ENCODE measurements at places on chromosomes 6 and 20. TPM values are rescaled to one million over a fixed set of nuclear protein-coding genes. Genes with fewer than 3 reads are reported as not detected.

The GATA5 gene
- 0.19 TPM for total RNA-seq

The COL19A1 gene
- not detected for total RNA-seq

The LST1 gene
- total RNA-seq: 23.8 TPM

The MPIG6B gene
- not detected for total RNA-seq

The MDC1 gene
- 19.8 TPM for total RNA-seq

The OXT gene
- 1.5 TPM for total RNA-seq

The SPAG4 gene
- 2.2 TPM for total RNA-seq

The GPLD1 gene
- 11.0 TPM for total RNA-seq

The LPIN3 gene
- 49.8 TPM for total RNA-seq

The PPP1R18 gene
- total RNA-seq: 87.0 TPM

The CLIC5 gene
- total RNA-seq: 8.2 TPM

The PROCR gene
- total RNA-seq: 103 TPM

The KCNB1 gene
- 43.0 TPM for total RNA-seq

The AVP gene
- total RNA-seq: 0.96 TPM

The C20orf202 gene
- 0.32 TPM for total RNA-seq

The RALY gene
- total RNA-seq: 92.4 TPM

The LY6G6D gene
- not detected for total RNA-seq

The CAP2 gene
- 9.3 TPM for total RNA-seq

The FAM83B gene
- not detected for total RNA-seq

The FAM217A gene
- not detected for total RNA-seq

The UNC5CL gene
- total RNA-seq: 0.48 TPM

The TBXT gene
- total RNA-seq: not detected

The THBS2 gene
- total RNA-seq: 270 TPM

The HLA-DOB gene
- total RNA-seq: not detected

The SNAP91 gene
- total RNA-seq: 0.48 TPM

The BHLHE23 gene
- total RNA-seq: not detected

The ZBTB22 gene
- 12.1 TPM for total RNA-seq

The BCAS4 gene
- 1.1 TPM for total RNA-seq

The HLA-DQB1 gene
- total RNA-seq: 21.5 TPM
